ENCODE measurements at places on chromosomes 6 and 20.

- no peak for DNase-seq
These were observed 28.8 kb upstream of the LIN28B start for GRCh38 chr6:104928141-104928540.

DNA sequence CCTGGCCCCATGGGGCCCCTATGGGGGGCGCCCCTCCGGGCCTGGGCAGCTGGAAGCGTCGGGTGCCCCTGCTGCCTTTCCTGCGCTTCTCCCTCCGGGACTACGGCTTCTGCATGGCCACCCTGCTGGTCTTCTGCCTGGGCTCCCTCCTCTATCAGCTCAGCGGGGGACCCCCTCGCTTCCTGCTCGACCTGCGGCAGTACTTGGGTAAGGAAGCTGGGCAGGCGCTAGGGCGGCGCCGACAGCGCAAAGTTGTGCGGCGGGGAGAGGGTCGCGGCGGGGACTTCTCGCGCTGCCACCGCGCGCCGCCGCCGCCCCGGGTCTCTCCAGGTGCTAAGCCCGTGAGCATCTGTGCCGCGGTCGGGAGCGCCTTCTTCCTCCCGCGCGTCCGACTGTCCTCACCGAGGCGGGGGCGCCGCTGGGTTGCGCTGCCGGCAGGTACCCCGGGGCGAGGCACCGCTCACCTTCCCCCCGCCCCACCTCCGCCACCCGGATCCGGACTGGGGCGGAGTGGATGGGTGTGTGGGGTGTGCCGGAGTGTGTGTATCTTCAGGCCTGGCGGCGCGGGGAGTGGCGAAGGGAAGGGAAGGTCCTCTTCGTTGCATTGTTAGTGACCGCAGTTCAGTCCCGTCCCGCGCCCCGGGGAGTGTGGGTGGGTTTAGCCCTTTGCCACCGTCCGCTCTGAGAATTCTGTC, 788 bp downstream of the UST start:
- DNase-seq = no peak

DNA sequence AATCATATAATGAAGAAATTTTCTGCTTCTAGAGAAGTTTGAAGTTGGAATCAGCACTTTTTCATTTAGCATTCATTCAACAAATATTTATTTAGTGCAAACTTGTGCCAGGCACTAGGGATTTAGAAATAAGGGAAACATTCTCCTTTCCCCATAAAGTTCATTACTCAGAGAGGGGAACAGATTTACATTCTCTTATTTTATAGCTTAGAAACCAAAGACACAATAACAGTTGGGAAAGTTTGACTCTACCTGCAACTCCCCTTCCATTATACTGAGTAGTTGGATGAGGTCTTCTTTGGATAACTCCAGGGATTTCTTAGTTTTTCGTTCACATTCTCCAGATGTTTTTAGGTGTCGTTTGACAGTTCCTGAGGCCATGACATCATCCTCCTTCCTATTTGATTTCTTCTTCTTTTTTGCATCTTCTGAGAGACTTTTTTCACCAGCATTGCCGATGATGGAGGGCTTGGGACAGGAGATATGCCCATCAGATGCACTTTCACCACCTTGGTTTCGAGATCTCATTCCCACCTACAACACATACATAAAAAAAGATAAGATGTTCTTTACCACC, 79.1 kb downstream of the FILIP1 start:
- DNase-seq = no peak

DNA sequence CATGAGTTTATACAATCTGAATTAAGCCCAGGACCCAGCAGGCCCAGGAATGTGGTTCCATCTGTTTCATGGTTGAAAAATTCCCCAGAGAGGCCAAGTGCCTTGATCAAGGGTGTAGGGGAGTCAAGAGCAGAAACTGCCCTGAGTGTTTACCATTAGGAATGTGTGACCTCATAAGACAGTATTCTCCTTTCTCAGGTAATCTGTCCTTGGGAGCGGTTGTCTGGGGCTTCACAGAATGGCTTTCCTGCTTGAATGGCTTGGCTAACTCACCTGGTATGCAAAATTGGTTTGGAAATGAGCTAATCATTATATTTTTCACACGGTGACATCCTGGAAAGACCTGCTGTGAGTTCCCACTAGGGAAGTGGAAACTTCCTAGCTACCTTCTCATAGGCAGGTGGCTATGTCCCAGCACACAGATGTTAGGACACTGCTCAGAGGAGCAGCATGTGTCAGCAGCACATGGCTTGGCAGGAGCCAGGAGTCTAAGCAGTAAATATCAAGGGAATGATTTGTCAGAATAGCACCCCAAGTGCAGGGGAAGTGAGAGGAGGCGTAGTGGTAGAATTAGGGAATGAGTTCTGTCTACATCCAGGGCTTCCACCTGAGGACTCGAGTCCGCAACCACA, 17.7 kb downstream of the CLIC5 start:
- DNase-seq = no peak

DNA sequence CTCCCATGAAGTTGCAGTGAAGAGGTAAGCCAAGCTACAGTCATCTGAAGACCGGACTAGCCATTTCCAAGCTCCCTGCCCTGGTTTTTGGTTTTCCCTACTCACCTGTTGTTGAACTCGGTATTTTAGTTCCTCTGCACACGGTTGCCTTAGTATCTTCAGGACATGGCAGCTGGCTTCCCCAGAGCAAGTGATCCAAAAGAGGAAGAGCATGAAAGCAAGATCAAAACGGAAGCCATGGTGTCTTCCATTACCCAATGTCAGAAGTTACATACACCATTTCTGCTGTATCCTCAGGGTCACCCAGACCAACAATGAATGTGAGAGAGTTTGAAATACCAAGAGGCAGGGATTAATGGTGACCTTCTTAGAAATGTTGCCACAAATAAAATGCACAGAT, 276.6 kb upstream of the CNR1 start:
- DNase-seq = no peak

DNA sequence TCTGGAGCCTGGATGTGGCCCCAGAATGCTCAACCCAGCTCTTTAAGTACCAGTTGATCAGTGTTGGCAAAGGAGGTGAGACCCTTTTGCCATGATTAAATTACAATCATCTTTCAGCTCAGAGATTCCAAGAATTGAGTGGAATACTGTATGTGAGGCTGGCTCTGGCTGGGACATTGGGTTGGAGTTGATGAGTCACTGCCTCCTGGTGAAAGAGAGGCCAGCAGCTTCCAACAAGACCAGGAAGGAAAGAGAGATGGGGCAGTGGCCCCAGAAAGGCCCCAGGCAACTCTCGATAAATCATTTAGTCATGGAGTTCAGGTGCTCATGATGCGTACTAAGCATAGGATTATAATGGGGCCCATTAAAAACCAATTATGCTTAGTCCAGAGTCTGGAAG, 2.1 kb downstream of the TGM6 start:
- no peak for DNase-seq

DNA sequence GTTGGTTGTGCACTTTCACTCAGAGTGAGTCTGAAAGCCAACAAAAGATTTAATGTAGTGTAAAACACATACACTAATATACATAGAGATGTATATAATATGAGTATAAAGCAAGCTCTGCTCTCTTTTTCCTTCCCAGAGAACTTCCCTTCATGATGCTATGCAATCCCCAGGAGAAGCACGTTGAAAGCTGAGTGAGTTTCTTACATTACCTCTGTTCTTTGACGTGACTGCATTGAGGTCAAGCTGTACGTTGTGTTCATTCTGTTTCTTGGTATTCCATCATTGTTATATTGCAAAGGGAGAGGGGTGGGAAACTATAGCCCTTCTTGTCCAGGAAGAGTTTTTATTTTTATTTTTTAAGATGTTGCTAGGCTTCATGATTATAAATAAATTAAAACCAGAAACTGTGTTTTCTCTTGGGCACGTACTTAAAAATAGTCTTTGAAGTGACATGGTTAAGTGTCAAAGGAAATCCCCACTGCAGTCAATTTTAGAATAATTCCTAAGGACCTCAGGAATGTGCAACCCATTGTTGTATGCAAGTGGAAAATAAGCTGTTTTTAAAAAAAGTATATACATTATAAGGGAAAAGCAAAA, 651.0 kb downstream of the CD109 start:
- DNase-seq = no peak

DNA sequence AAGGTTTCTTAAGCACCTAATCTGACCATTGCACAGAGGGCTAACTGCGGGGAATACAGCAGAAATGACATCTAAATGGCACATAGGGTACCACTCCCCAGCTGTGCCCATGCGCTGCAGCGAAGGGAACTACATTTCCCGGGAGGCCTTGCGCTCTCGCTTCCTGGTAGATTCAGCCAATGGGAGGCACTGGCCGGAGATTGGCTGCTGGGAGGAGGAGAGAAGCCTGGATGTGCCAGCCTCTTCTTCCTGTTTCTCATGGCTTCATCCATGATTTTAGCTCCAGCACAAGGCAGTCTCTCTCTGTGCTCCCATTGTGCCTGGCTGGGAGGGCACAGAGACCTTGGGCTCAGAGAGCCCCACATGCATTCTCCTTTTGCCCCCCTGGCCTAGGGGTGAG, 101.7 kb upstream of the FOXA2 start:
- DNase-seq = no peak

DNA sequence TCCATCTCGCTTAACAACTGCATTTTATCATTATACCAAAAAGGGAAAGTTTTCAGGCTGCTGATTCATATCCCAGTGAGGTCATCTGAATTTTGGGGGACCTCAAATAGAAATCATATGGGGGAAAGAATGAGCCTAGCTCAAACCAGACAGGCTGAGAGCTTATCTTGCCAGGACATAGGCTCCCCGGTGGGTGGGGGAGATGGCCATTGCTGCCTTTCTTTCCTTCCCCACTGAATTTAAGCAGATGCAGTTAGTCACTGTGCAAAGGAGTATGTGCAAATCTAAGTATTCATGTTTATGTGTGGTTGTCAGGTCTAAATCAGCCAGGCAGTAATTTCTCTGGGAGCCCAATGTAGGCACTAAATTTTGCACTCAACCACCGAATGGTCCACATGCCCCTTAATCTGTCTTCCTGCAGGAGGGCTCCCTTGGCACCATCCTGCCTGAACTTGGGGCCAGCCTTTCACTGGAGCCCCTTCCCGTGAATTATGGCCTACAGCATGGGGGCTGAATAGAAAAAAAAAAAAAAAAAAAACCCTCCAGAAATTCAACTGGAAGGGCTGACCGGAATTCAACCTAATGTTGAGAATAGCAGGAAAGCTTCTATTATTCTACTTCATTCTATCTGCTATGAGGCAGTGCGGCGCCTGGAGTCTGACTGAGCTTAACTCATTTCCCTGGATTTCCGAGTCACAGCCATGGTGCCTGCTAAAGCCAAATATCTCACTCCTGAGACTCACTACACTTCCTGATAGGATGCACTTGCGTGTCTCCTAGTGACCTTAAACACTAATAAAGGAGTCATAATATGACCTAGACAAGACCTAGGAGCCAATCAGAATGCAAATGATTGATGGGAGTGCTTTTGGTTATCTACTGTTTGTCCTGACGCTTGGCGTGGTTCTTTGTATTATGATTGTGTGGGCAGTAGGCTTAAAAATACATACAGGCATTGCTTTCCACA, 161.5 kb upstream of the HEY2 start:
- no peak for DNase-seq

- no peak for DNase-seq
These were observed 5.7 kb downstream of the VSX1 start for GRCh38 chr20:25076201-25076600.

- no peak for DNase-seq
These were observed 259.0 kb downstream of the HIVEP2 start for GRCh38 chr6:142685852-142686506.

DNA sequence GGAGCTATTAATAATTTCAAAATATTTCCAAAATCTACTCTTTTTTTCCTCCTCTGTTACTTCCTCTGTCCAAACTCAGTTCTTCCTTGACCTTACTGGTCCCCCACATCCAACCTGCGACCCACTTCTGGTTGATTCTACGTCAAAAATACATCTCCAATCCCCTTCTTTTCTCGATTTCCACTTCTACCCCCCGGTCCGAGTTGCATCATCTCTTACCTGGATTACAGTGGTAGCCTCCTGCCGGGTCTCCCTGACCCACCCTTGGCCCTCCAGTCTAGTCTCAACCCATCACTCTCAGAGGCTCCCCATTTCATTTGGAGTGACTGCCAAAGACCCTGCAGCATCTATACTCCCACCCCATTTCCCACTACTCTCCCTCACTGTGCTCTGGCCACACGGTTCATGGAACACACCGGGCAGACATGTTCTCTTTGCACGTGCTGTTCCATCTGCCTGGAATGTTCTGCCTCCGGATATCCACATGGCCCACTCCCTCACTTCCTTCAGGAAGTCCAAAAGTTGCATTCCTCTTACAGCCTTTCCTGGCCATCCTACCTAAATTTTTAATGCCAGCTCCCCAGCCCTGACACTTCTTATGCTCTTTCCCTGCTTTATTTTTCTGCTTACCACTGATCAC, 6.1 kb upstream of the CCND3 start:
- no peak for DNase-seq

- no peak for DNase-seq
These were observed 76.0 kb upstream of the AGPAT4 start for GRCh38 chr6:161349886-161350285.

- DNase-seq = no peak
These were observed 373.7 kb upstream of the SOX4 start for GRCh38 chr6:21219856-21220255.

DNA sequence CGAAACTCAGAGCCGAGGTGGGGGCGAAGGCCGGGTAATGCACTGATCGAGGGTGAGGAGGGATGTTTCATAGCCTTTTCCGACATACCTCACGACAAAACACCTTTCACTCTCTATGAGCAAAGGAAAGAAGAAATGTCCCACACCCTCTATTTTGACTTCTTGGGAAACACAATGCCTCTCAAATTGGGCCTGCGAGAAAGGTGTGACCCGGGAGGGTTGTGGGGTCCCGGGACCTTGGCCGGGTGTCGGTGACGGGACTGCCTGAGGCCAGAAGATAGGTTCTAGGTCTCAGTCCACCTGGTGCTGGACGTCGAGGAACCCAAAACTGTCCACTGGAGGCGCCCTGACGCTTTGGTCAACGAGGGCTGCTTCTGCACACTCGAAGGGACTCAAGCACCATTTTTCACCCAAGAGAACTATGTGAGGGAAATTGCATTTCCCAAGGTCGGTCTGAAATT, 41.1 kb upstream of the OSTM1 start:
- no peak for DNase-seq

DNA sequence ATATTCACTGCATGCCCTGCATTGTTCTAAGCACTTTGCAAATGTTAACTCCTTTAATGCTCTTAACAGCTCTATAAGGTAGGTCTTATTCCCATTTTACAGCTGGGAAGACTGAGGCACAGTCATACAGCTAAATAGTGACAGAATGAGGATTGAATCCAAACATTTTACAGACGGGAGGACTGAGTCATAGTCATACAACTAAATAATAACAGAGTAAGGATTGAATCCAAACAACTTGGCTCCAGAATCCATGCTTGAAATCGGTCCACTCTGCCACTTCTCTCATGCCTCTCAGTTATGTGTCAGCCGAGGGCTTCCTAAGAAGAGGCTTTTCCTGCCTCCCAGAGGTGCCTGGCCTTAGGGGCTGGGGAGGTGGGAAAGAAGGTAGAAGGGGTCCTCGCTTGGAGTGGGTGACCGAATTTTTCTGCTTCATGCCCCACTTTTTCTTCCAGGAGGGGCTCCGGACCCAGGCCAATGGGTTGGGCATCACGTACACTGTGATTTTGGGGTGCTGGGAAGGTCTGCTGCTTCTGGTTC, 137.4 kb upstream of the RNF24 start:
- no peak for DNase-seq

- DNase-seq = no peak
These were observed 231.6 kb downstream of the TFAP2B start for GRCh38 chr6:51049983-51050877.

- DNase-seq = no peak
These were observed 644.9 kb upstream of the AGPAT4 start for GRCh38 chr6:161918628-161919205.

All from thoracic aorta (tissue), 2 donors.